ENCODE measurements at places on chromosomes 5 and 9. TPM values are rescaled to one million over a fixed set of nuclear protein-coding genes. Genes with fewer than 3 reads are reported as not detected.

GRCh38 chr9:87338088-87338989 lies 159.3 kb upstream of the DAPK1 start:
- no peak for DNase-seq

DNA sequence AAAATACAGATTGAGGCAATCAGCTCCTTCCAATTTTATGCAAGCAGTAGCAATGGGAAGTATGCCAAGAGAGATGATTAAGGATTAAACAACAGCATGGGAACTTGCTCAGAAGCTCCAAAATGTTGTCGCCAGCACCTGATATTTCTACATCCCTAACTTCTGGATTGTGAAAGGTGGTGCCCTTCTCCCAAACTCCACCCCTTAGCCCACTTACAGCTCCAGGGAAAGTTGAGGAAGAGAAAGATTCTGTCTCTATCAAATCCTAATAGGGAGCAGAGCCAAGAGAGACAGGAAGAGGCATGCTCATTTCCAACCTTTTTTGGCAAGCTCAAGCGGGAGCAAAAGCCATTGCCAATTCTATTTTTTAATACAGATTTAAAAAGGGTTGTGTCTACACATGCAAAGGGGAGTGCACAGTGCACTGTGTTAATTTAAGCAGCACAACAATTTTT lies 92.4 kb upstream of the NR3C1 start:
- DNase-seq, result no peak

DNA sequence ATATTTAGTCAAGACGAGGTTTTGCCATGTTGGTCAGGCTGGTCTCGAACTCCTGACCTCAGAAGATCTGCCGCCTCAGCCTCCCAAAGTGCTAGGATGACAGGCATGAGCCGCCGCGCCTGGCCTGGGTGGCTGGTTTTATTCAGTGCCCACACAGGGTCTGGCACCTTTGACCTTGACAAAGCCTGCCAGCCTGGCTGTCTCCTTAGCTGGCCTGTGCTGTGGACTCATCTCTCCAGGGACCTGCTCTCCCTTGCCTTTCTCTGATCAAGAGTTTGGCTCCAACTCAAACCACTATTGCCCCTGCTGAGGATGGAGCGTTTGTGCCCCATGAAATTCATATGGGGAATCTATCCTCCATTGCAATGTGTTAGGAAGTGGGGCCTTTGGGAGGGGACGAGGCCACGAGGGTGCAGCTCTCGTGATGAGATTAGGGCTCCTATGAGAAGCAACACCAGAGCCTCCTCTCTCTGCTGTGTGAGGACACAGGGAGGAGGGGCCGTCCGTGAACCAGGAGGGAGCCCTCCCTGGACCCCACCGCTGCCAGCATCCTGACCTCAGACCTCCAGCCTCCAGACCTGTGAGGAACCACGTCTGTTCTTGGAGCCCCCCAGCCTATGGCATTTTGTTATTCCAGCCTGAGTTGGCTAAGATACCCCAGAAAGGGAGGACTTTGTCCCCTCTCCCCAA lies 45.0 kb downstream of the MRPL36 start:
- no peak for DNase-seq

DNA sequence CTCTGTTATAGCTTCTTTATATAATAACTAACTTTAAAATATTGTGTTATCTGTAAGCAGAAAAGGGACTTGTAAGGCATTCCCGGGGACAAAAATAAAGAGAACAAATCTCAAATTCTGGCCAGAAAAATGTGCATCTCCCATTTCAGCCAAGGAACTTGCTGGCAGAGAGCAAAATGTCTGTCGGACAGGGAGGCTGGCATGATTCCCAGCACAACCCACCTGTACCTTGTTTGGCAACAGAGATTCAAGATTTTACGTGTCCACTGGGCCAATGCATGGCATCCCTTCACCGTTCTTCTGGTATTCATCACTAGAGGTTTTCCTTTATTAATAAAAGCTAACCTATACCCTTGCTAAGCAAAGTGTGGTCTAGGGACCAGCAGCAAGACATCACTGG lies 566.6 kb downstream of the PSAT1 start:
- DNase-seq, result no peak

- no peak for DNase-seq
Observed at GRCh38 chr9:117742131-117742530, 37.9 kb downstream of the TLR4 start.

GRCh38 chr5:79850316-79850822 lies 140.7 kb downstream of the MTX3 start:
- no peak for DNase-seq

GRCh38 chr9:94802251-94802650 lies 75.8 kb downstream of the AOPEP start:
- DNase-seq, result no peak

- peak; percentile 32 for DNase-seq
Observed at GRCh38 chr9:129894120-129894823, 59.0 kb downstream of the USP20 start.

GRCh38 chr9:84315278-84315877 lies 25.2 kb downstream of the SLC28A3 start:
- DNase-seq, result no peak

- DNase-seq, result no peak
Observed at GRCh38 chr9:20307621-20308020, 314.7 kb downstream of the MLLT3 start.

GRCh38 chr9:90065851-90066250 lies 461.0 kb downstream of the GADD45G start:
- DNase-seq, result no peak

- DNase-seq, result no peak
Observed at GRCh38 chr5:41748631-41749030, 121.6 kb downstream of the OXCT1 start.

GRCh38 chr9:89419978-89420394 lies 77.9 kb downstream of the SEMA4D start:
- peak; percentile 64 for DNase-seq

GRCh38 chr5:150209099-150209635 lies 19.3 kb downstream of the SLC6A7 start:
- no peak for DNase-seq

DNA sequence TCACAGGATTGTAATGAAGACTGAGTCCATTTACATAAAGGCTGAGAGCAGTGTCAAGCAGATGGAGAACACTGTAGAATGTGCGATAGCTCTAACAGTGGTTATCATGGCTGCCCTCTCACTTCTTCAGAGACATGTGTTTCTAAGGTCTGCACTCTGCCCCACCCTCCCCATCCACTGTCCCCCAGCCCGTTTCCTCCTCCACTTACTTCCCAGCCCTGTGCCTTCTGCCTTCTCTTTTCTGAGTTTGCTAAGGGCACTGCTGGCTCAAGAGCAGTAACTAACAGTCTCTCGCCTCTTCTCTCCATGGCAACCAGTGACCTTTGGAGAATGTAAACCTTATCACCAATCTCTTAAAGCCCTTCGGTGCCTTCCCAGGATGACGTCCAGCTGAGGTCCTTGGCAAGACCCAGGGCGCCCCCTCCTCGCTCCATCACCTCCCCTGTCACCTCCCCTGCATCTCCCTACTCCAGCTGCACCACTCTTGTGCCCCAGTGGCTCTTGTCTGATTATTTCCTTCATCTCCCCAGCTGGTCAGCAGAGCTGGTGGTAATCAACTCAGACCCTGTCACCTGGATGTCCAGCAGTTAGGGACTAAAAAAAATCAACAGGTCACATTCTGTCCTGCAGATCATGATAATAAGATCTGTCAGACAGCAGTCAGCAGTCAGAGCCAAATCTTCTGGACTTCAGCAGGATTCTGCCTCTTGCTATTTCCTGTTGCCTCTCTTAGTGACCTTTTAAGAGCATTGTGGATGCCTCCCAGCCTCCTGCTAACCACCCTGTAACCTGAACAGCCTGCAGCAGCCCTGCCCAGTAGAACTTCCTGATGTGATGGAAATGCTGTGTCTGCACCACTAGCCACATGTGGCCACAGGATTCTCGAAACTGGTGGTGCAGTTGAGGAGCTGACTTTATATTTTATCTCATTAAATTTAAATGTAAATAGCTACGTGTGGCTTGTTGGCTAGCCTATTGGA lies 9.0 kb downstream of the FXN start:
- DNase-seq, result no peak

DNA sequence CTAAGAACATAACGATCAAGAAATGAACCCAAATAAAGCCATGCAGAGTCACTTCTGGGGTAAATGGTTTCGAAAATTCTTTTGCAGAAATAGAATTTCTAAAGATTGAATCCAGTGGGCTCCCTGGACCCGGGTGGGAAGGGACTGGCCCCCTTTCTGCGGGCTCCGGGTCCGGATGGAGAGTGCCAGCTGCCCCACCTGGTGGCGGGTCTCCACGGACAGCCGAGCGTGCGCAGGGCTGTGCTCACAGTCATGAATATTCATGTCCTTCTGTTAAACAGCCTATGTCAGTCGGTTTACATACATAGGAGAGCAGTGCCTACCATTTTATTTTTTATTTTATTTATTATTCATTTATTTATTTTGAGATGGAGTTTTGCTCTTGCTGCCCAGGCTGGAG lies 4.7 kb upstream of the PPP1R26 start:
- no peak for DNase-seq

DNA sequence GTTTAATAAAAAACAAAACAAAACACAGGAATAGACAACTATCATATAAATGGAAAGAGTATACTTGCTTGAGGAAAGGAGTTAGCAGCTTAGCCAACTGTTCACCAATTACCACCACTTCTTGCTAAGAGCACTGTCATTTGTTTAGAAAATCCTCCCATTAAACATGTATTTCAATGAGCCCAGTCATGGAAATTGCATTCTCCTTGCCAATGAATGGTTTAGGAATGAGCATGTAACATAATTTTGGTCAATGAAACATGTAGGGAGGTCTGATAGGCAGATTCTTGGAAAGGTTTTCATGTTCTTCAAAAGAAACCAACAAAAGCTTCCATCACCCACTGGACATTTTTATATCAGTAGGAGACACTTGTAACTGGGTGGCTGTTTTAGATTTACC lies 502.8 kb upstream of the PAPPA start:
- DNase-seq, result no peak

DNA sequence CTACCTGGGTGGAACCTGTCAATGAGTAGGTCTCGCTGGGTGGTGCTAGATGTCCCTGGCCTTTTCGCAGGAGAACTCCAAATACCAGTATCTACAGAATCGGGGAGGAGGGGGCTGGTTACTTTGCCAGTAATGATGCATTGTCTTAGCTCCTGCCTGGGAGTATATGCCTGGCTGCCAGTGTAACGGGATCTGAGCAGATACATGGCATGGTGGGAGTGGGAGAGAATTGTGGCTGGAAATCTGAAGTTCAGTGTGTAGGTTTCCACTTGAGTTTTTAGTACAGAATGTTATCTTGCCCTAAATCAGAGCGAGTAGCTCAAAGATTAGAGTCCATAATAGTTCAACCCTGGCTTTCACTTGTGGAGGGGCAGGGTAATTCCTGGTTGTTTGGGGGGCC lies 38.0 kb upstream of the FANCC start:
- no peak for DNase-seq

DNA sequence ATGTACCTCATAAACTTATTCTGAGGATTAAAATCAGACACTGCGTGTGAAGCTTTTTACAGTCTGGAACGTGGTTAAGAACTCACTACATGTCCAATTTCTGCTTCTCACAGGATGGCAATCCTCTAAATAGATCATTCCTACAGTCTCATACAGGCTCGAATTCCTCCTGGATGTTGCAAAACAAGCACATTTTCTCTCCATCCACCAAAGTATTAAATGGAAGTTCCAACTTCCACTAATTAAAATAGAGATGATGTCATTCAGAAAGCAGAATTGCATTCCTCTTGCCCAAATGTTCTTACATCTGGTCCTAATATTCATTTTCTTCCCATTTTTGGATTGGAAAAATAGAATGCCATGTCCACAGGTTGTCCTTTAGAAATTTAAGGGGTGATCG lies 145.5 kb upstream of the PCA3 start:
- no peak for DNase-seq

- no peak for DNase-seq
Observed at GRCh38 chr9:88391921-88392320, 3.7 kb downstream of the SPIN1 start.

Gene KLHL3
- 2.7 TPM for polyA plus RNA-seq

Gene LCN6
- polyA plus RNA-seq, result 5.0 TPM

Gene FAM120A
- polyA plus RNA-seq, result 36.7 TPM

Gene FGD3
- polyA plus RNA-seq, result 54.5 TPM

Gene IL4
- not detected for polyA plus RNA-seq

Gene GPR151
- polyA plus RNA-seq, result not detected

Gene SLC25A2
- 0.22 TPM for polyA plus RNA-seq

Gene STPG3
- not detected for polyA plus RNA-seq

All from spleen (tissue), 13 donors.